LHCN-M2 (cell line): ENCODE measurements at places on chromosomes 3 and 15. TPM values are rescaled to one million over a fixed set of nuclear protein-coding genes. Genes with fewer than 3 reads are reported as not detected.

The SLC15A2 gene
- total RNA-seq: 0.06 and 0.11 TPM in 2 replicates

The HTR3E gene
- not detected in 2 replicates for total RNA-seq

The GXYLT2 gene
- total RNA-seq: 7.2 and 8.3 TPM in 2 replicates

The DMXL2 gene
- 20.9 and 21.9 TPM in 2 replicates for total RNA-seq

The P4HTM gene
- total RNA-seq: 16.2 and 21.0 TPM in 2 replicates

The NR2E3 gene
- 0.06 TPM in 1 of 2 replicates, not detected in the other for total RNA-seq

The TICRR gene
- 8.0 and 9.9 TPM in 2 replicates for total RNA-seq

The NRG4 gene
- total RNA-seq: not detected in 2 replicates

The PROS1 gene
- 73.7 and 75.9 TPM in 2 replicates for total RNA-seq
